HuH-7.5 (cell line): ENCODE measurements at places on chromosomes 6 and 20.

GRCh38 chr6:157539421-157539822, 158.4 kb downstream of the ZDHHC14 start:
- no peak for DNase-seq

GRCh38 chr6:125154761-125155135, 1.2 kb downstream of the TPD52L1 start:
- DNase-seq: peak; percentile 23

DNA sequence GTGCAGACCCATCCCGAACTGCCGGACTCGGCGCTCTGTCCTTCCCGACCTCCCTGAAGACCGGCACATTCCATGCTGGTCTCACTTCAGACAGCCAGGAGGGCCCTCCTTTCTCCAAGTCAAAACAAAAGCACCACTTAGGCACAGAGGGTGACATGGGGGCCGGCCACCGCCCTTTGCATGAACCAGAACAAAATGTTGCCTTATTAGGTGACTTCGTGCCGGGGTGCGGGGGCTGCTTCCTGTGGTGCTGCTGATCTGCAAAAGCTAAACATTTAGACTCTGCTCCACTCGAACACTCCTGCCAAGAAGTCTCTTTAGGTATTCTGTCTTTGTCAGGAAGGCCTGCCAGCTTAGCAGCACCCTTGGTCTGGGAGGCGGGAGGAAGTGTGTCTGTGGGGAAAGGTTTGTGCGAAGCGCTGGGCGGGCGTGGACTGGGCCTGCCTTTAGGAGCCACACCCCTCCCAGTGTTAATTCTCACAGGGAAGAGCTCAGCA, 133.8 kb downstream of the SMOC2 start:
- no peak for DNase-seq

DNA sequence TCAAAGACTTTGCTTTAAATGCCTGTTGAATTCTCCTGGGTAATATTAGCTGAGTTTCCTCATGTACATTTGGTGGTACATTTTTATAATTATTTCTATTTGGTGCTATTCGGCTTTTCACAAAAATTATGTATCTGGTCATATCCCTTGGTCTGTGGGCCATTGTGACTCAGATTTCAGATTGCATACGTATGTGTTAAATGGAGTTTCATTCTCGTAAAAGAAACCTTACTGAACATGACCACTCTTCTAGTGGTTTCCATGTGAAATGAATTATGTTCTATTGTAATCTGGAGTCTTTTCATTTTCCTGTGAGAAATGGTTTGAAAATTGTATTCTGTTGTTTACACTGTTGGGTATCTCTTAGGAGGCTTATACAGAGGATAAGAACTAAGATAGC, 386.2 kb upstream of the FLRT3 start:
- DNase-seq: no peak
